Activated CD4-positive, alpha-beta T cell treated with anti-CD3 and anti-CD28 coated beads, Interleukin-2, amount 50 U/mL, for 48 hours (primary cell): ENCODE measurements at places on chromosomes 6 and 20.

- DNase-seq, result no peak
Observed at GRCh38 chr6:81822568-81822967, 70.1 kb upstream of the TENT5A start.

GRCh38 chr6:39707962-39708683 lies 17.1 kb downstream of the KIF6 start:
- DNase-seq, result no peak

DNA sequence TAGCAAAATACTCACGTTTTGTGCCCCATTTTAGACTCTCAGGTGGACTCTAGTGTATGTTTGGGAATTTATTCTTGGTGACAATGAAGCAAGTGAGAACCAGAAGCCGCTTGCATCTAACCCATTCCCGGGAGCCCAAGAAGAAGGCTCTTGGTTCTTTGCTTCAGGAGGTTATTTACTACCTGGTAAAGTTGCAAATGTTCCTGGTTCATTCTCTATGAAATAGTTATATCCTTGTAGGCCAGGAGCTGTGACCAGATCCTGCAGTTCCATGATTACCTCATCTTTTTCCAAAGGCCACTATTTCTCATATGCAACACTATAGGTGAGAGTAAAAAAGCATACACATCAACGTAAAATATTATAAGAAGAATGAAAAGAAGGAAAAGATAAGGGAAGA lies 60.9 kb upstream of the FABP7 start:
- DNase-seq, result no peak

DNA sequence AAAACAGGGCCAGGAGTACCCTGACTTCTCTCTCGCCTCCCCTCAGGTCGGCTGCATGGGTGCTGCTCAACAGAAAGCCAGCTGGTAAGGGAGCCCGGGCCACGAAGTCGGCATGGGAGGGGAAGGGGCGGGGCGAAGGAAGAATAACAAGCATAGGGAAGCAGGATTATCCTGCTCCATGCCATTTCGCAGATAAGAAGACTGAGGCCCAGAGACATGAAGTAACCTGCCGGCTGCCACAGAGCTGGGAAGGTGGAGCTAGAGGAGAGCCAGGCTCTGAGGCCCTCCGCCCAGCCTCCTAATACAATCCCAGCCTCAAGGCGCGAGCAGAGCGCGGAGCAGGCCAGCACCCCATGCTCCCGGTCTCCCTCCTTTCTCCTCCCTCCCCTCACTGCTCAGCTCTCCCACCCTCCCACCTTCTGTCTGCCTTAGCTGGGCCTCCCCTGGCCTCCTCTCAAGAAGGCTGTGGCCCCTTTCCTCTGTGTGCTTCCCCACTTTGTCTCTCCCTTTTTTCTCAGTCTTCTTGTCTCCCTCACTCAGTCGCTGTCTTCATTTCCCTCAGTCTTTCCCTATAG lies 13.2 kb upstream of the HMGA1 start:
- DNase-seq, result no peak

GRCh38 chr6:14804001-14804784 lies 441.7 kb upstream of the JARID2 start:
- DNase-seq, result no peak
